ENCODE measurements at places on chromosomes 12 and 14.

DNA sequence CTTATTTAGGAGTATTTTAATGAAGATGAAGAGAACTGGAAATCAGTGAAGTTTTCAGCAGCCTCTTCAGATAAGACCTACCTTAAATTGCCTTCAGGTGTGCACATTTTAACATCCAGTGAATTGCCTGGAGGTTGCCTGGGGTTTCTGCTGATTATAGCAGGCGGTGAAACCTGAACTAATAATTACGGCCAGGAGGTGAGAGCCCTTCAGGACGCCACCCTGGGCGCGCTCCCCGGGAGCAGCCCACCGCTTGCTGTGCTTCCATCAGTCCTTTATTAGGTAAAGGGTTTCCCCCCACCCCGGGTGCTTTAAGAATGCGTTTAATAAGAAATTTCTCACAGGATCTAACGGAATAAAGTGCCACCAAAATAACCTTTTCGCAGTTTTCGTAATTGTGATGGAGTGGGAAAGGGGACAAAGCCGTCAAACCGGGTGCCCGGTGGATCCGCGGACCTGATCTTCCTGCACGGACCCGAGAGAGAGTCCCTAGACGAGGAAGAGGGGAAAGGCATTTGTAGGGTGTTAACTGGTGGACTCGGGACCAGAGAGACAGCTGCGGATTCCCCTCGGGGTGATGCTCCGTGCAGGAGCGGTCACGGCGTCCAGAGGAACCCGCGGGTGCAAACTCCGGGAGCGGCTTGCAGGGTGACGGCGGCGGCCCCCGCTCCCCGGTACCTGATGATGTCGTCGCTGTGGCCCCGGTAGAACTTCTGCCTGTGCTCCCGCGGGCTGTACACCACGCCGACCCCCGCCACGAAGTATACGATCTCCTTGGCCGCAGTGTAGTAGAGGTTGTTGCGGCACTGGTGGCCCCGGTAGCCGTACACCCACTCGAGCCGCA is 902 bp downstream of the EML5 start:
- no peak for DNase-seq

DNA sequence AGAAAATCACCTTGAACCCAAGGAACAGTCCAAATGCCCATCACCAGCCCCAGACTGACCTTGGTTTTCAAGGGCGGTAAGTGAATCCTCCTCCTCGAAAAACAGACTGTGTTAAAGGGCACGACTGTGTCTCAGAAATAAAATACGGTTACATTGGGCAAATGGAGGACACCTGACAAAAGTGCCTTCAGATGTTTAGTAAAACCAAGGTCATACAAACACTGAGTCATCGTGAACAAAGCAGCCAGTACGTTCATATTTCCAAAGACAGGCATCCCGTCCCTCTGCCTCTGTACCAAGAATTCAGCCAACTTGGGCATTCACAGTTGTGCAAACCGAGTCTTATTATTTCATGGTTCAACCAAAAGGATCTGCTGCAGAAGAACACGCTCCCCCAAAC is 25.9 kb downstream of the FOXN3 start:
- DNase-seq: no peak

DNA sequence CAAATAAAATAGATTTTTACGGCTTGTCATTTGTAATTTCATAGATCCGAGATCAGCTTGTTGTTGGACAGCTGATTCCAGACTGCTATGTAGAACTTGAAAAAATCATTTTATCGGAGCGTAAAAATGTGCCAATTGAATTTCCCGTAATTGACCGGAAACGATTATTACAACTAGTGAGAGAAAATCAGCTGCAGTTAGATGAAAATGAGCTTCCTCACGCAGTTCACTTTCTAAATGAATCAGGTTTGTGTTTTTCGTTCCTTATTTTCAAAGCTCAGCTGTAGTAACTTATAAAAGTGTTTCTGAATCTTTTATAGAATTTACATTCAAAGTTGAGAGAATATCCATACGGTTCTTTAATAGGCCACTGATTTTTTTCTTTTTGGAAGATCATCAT is 89.1 kb downstream of the LRRK2 start:
- no peak for DNase-seq

- peak; percentile 76 for DNase-seq
Observed at GRCh38 chr14:32224737-32225377, 21.8 kb upstream of the RNU6-8 start.

DNA sequence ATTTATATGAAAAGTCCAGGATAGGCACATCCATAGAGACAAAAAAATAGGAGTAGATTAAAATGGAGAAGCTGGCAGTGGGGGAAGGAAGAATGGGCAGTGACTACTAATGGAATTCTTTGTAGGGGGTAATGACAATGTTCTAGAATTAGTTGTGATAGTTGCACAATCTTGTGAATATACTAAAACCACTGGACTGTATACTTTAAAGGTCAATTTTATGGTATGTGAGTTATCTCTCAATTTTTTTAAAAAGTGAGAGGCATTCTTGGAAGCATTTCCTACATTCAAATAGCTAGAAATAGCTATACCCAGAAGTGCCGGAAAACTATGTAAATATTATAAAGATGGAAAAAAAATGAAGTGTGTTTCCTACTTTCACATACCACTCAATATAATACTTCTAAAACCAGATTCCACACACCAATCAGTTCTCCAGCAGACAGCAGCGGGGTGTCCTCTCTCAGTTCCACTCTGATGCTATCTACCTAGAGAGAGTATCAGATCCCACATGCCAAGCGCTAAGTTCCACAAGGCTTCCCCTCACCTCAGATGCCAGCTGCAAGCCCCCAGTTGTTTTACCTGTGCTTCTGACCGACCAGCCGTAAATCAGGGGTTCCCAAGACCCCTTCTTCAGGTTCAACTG is 41.7 kb upstream of the NID2 start:
- DNase-seq: no peak

- DNase-seq: peak; percentile 24
Observed at GRCh38 chr12:128637642-128638606, 185.8 kb downstream of the SLC15A4 start.

GRCh38 chr12:27824126-27824842 is 44.2 kb upstream of the MANSC4 start:
- DNase-seq: no peak

GRCh38 chr12:3598896-3599860 is 108.2 kb downstream of the PRMT8 start:
- DNase-seq: no peak

- peak; percentile 98 for DNase-seq
Observed at GRCh38 chr12:6764011-6764828, 1.9 kb upstream of the PTMS start.

DNA sequence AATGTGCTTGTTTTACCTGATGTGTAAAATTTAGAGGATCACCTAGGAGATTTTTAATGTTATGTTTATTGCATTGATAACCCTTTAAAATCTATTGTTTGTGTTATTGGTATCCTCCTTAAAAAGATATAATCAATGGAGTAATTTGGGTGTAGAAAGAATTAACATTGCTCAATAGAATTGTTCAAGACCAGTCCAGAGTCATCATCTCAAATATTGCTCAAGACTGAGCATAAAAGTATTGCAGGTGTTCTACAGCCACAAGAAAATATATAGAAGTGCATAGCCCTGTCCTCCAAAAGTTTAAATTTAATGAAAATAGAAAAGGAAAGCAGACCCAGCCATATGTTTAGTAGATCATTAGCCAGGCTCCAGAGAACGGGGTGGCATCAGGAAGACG is 102.5 kb upstream of the ARID2 start:
- DNase-seq: no peak

DNA sequence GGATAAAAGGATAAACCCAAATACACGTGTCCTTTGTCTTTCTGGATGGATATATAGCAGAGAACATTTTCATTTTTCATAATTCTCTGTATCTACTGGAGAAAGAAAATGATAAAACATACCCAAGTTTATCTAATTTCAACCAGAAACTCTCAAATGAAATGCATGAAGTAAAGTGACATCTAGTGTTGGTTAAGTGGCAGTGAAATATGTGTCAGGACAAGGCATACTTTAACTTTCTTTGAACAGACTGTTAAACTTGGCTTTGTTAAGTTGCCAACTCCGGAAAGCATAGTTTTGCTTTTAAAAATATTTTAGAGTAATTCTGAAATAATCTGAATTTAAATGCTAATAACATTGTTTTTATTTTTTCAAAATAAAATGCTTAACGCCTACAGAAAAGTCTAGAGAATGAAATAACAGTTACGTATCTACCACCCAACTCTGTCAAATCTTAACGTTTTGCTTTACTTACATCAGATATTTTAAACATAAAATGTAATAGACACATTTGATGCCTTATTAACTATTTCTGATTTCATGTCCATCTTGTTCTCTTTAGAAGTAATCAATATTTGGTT is 25.2 kb upstream of the NTN4 start:
- DNase-seq: peak; percentile 2

GRCh38 chr12:30794591-30795409 is 40.0 kb upstream of the CAPRIN2 start:
- no peak for DNase-seq

- DNase-seq: no peak
Observed at GRCh38 chr12:46217541-46218321, 51.1 kb downstream of the SLC38A1 start.

DNA sequence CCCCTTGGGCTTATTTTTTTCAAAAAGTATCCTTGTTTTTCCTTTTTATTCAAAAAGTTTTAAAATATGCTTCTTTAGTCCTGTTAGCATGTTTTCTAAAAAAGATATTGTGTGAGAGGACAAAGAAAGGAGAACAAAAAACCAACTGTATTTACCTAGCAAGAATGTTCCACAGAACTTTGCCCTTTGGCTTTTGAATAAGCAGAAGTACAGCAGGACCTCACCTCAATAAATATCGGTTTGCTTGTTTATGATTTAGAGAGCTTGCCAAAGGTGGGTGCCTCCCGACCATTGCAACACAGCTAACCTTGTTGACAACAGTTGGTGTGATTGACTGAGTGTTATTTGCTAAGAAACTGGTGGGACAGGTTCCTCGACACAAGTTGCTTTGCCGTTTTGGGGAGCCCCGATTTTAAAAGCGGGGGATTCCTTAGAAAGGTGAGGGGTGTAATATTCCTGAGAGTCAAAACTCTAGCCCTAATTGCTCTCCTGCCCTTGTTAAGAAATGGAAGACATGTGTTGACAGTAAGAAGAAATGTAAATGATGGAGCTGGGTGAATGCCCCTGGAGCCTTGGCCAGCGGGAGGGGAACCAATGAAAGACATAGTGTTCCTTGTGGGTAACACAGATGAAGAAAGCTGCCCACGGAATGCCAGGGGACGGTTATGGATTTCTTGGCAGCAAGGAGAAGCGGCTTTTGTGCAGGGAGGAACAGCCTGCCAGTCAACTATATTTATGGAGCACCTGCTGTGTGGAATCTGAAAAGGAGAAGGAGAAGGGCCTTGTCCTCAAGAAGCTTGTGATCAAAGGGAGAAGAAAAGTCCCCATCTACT is 13.7 kb downstream of the MYBPC1 start:
- DNase-seq: no peak

- no peak for DNase-seq
Observed at GRCh38 chr14:55417955-55418354, 6.3 kb upstream of the ATG14 start.

DNA sequence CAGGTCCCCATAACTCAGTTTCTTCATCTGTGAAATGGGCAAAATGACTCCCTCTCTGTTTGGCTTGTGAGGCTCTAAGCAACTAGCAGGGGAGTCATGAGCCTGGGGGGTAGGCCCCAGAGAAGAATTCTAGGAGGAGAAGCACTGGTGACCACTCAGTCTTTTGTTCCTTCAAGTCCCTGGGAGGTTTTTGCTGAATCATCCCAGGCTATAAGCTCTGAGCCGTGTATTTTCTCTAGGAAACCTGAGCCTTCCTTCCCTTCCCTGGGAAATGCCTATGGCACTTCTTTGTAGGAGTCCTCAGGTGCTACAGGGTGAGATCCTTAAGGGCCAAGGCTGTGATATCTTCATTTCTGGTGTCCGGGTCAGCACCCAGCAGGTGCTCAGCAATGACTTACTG is 4.5 kb downstream of the RPH3A start:
- DNase-seq: no peak

DNA sequence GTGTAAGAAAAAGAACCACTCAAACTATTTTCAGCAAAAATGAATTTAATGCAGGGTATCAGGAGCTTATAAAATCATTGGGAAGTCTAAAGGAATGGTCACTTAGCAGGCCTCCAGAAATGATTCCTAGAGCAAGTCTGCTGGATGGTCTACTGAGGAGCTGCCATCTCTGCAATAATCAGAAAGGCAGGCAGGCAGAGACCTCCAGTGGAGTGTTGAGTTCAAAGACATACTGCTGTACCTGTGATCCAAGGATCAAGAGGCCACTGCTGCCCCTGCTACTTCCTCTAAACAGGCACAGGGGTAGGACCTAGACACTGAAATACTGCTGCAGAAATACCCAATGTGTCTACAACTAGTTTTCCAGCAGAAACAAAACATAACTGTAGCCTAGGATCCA is 14.5 kb upstream of the KICS2 start:
- no peak for DNase-seq

DNA sequence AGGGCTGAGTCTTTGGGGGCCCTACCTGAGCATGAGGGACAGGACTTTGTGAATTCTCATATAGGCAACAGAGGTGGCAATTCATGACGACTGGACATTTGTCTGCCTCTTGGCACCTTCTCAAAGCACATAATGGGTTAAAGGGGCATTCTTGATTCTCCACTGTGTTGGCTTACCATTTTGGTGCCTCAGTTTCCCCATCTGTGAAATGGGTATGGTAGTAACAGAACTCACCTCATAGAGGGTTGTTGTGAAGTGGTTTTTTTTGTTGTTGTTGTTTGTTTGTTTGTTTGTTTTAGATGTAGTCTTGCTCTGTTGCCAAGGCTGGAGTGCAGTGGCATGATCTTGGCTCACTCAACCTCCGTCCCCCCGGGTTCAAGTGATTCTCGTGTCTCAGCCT is 106.0 kb downstream of the CHST11 start:
- DNase-seq: no peak

GRCh38 chr12:131251336-131252101 is 297.8 kb downstream of the ADGRD1 start:
- no peak for DNase-seq

- DNase-seq: peak; percentile 45
Observed at GRCh38 chr12:120583478-120584030, 2.4 kb upstream of the POP5 start.

DNA sequence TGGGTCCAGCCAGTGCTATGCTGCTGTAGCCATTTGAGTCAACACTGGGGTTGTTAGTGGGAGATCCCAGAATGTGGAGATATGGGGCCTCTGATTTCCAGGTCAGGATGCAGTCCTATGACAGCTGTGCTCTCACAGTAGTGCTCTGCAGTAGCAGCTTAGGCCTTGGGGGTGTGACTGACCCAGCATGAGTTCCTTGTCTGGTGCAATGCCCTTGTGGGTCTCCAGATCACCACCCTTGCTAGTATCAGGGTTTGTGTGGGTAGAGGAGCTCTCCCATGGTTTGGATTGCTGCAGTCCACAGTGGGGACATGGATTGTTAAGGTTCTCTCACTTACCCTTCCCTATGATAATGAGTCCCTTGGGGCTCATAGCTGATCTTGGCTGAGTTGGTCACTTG is 113.7 kb downstream of the RAD51B start:
- no peak for DNase-seq
